ENCODE measurements at places on chromosomes 3 and 15. TPM values are rescaled to one million over a fixed set of nuclear protein-coding genes. Genes with fewer than 3 reads are reported as not detected.

DNA sequence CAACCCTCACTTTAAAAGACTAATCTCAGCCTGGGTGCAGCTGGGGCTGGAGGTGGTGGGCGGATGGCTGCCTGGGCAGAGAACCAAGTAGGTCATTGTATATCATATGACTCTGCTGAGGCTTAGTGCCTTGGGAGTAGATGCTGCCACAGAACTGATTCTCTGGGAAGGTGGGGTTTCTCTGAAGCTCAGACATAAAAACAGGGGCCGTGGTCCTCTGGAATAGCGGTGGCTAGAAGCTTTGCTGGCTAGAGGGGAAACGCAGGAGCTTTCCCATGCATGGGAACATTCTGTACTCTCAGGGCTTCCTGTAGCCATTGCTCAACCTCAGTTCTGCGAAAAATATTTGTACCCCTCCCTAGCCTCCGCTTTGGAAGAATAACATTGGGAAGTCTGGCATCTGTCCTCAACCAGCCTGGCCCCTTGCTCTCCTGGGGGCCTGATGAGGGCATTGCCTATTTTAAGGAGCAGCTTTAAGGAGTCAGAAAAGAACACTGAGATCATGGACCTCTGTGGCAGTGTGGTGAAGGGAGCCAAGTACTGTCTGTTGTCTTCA is 14.7 kb downstream of the TIMP4 start:
- no peak for DNase-seq

DNA sequence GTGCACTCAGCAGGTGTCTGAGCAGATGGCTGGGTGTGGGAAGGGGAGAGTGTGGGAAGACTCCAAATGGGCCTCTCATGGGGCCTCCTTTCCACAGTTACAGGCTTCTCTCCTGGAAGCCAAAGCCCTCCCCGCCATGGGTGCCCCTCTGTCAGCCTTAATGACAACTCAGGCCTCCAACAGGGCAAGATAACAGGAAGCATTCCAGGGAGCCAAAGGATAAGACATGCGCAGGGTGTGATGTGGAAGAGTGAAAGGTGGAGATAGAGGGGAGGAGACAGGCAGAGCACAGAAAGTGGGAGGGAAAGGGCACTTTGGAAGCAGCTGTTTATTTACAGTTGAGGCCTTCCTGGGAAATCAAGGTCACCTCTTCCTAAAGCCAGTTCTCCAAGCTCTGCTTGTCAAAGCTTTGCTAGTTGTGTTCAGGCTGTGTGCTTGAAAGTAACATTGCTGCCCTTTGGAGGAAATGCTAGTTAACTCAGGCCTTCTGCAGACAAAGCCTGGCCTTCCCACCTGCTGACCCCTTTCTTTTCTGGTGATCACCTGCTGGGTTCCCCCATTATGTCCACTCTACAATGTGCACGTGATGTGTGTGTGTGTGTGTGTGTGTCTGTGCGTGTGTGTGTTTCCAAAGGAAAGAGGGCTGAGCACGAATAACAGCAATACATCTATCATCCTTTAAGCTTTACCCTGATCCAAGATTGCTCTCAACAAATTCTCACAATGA is 35.2 kb upstream of the SMAD3 start:
- peak; percentile 82 for DNase-seq

GRCh38 chr15:49060710-49061495 is 14.7 kb upstream of the SECISBP2L start:
- DNase-seq: no peak

DNA sequence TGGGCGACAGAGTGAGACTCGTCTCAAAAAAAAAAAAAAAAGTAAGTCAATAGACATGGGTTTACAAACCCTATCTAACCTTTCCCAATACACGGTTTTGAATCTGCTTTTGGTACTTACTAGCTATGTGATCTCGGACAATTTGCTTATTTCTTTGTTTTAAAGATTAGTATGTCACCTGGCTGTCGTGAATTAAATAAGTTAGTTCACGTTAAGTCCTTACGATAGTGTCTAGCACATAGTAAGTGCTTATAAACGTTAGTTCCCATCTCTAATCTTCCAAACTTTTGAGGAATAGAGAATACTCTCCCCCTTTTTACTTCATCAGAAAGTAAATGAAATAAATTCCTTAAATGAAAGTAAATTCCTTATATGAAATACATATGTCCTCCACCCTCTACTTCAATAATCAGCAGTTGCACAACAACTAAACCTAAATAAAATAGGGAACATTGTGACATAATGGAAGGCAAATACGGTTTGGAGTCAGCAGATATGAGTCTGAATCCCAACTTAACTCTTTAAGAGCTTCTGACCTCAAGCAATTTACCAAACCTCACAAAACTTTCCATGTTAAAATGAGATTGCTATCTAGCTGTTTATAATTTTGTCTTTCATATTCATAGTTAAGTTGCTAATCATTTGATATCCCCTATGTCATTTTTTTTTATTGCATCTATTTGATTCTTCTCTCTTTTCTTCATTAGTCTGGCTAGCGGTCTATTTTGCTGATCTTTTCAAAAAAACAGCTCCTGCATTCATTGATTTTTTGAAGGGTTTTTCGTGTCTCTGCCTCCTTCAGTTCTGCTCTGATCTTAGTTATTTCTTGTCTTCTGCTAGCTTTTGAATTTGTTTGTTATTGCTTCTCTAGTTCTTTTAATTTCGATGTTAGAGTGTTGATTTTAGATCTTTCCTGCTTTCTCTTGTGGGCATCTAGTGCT is 134.6 kb downstream of the PEAK1 start:
- DNase-seq: no peak

CDHR4 gene
- not detected for total RNA-seq

All from HepG2 (cell line).